ENCODE measurements at places on chromosomes 13 and 19. TPM values are rescaled to one million over a fixed set of nuclear protein-coding genes. Genes with fewer than 3 reads are reported as not detected.

GRCh38 chr19:15448778-15449619 is 757 bp downstream of the WIZ start:
- peaks cover 26% of the 10 kb centered on the region for H3K36me3 ChIP-seq
- H3K27ac ChIP-seq, result peak overlapping the region; percentile 29
- peak overlapping the region; percentile 52 for H3K4me3 ChIP-seq
- no peaks in the 10 kb centered on the region for H3K27me3 ChIP-seq

GRCh38 chr13:23778879-23779278 is 110.3 kb downstream of the MIPEP start:
- DNase-seq, result no peak
- peaks cover 14% of the 10 kb centered on the region for H3K4me1 ChIP-seq
- peaks cover 15% of the 10 kb centered on the region for H3K36me3 ChIP-seq
- no peak overlapping the region for H3K27ac ChIP-seq

GRCh38 chr13:93254775-93255174 is 28.2 kb downstream of the GPC6 start:
- no peaks in the 10 kb centered on the region for H3K36me3 ChIP-seq
- DNase-seq, result no peak
- H3K27ac ChIP-seq, result no peak overlapping the region
- no peak overlapping the region for H3K4me3 ChIP-seq

DNA sequence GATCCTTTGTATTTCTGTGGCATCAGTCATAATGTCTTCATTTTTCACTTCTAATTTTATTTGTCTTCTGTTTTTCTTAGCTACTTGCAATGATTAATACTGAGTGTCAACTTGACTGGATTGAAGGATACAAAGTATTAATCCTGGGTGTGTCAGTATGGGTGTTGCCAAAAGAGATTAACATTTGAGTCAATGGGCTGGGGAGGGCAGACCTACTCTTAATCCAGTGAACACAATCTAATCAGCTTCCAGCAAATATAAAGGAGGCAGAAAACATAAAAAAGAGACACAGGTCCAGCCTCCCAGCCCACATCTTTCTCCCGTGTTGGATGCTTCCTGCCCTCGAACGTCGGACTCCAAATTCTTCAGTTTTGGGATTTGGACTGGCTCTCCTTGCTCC is 640.9 kb upstream of the MIR17HG start:
- DNase-seq, result no peak
- no peak overlapping the region for H3K27ac ChIP-seq

DNA sequence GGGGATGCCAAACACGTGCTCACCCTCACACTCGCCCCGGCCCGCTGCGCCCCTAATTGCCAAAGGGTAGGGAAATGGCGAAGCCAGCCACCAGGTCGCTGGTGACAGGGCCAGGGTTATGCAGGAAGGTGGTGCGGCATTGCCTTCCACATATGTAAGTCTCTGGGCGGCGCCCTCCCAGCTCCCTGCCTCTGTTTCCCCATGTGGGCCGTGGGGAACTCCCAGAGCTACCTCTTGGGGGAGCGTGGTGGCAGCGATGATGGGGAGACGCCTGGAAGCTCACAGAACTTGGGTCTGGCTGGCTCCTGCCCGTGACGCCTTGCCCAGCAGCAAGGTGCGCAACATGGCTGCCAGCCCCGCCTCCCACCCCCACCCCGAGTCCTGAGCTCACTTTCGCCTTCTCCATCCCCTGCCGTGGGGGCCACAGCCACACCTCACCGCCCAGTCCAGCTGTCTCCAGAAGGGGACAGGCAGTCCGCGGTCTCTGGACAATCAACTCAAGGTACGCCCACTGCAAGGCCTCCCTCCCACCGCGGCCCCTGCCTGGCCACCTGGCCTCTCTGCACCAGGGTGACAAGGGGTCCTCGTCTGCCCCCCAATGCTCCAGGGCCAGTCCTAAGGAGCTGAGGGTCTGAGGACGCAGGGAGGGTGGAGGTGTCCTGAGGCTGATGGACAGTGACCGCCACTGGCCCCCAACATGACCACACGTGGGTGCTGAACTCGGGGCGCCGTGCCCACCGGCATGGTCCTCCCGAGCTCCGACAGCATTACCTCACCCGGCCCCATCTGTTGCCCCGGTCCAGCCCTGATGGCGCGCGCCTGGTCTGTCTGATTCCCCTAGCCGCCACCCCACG is 6.6 kb downstream of the C19orf25 start:
- H3K4me3 ChIP-seq, result no peak overlapping the region
- no peak overlapping the region for H3K27ac ChIP-seq
- H3K27me3 ChIP-seq, result peaks cover 3% of the 10 kb centered on the region
- H3K36me3 ChIP-seq, result peaks cover 2% of the 10 kb centered on the region
- no peak for DNase-seq

DNA sequence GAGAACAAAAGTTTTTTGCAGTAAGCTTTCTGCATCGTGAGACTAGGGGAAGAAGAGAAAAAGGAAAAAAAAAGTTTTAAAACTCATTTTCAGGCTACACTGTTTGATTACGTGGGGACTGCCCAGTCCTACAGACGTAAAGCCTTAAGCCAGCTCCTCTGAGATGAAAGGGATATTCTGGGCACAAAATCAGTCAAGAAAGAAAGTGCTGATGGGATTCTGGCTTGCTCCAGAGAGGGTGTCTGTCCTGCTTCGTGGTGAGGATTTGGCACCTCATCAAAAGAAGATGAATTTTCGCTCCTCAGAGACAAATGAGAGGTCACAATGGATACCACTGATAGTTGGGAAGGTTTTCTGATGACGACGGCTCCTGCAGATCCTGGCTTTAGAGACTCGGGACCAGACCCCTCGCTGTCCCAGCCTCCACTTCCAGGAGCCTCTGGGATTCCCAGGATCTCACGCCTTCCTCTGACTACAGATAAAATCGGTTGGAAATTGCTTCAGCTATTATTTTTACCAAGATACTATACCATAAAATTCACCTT is 9.7 kb downstream of the TEX29 start:
- no peak overlapping the region for H3K27ac ChIP-seq
- no peak overlapping the region for H3K4me3 ChIP-seq
- no peaks in the 10 kb centered on the region for H3K27me3 ChIP-seq
- DNase-seq, result no peak

- no peaks in the 10 kb centered on the region for H3K4me1 ChIP-seq
- no peak for DNase-seq
- no peaks in the 10 kb centered on the region for H3K36me3 ChIP-seq
- H3K4me3 ChIP-seq, result no peak overlapping the region
Observed at GRCh38 chr13:58313219-58313618, 681.7 kb downstream of the PCDH17 start.

The CLDN10 gene
- total RNA-seq, result not detected

The TMC4 gene
- total RNA-seq, result 0.27 TPM

The BST2 gene
- 164 TPM for total RNA-seq

The PGLYRP1 gene
- not detected for total RNA-seq

The HRC gene
- not detected for total RNA-seq
